ENCODE measurements at places on chromosomes 12 and 14.
A peak's percentile ranks its signal among the peaks of the same experiment; 100 is the strongest.

GRCh38 chr12:29167988-29168387 is 18.9 kb downstream of the FAR2 start:
- no peak for DNase-seq

GRCh38 chr12:31001581-31002360 is 71.9 kb upstream of the DDX11 start:
- no peak for DNase-seq

DNA sequence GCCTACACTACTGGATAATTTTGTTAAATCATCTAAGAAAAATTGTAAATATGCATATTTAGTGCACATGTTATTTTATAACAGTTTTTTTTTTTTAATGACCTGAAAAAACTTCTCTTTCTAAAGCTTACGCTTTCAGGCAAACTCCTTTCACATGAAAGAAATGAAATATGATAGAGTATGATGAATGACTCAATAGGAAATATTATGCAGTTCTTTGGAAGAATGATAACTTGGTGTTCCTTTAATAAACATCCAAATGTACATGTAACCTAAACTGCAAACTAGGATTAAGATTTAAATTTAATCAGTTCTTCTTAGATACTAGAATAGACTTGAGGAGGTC is 136.6 kb downstream of the FGD4 start:
- DNase-seq: no peak

DNA sequence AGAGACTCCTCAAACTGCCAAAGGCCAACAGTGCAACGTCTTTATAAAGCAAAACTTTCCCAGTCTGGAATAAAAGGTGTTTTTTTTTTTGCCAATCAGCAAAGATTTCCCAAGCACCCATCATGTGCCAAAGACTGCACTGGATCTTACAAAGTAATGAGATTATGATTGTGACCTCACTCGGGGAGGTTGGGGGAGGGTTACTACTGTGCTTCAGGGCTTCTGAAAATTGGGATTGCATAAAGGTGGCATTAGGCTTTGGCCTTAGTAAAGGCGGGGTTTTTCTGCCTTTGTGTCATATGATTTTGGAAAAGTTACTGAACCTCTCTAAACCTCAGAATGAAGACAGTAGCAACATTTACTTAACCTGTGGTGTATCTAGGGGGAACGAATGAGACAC is 233.8 kb downstream of the DACT1 start:
- no peak for DNase-seq

DNA sequence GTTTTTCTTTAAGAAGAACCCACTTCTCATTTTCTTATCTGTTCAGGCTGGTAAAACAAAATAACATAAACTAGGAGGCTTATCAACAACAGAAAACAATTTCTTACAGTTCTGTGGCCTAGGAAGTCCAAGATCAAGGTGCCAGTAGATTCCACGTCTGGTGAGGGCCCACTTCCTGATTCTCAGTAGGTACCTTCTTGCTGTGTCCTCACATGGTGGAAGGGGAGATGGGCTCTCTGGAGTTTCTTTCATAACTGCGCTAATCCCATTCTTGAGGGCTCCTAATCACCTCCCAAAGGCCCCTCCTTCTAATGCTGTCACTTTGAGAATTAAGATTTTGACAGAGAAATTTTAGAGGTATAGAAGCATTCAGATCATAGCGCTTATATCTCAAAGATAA is 33.4 kb downstream of the TXNRD1 start:
- DNase-seq: no peak

- no peak for DNase-seq
These were observed 56.7 kb downstream of the FAM222A start for GRCh38 chr12:109770104-109770860.

DNA sequence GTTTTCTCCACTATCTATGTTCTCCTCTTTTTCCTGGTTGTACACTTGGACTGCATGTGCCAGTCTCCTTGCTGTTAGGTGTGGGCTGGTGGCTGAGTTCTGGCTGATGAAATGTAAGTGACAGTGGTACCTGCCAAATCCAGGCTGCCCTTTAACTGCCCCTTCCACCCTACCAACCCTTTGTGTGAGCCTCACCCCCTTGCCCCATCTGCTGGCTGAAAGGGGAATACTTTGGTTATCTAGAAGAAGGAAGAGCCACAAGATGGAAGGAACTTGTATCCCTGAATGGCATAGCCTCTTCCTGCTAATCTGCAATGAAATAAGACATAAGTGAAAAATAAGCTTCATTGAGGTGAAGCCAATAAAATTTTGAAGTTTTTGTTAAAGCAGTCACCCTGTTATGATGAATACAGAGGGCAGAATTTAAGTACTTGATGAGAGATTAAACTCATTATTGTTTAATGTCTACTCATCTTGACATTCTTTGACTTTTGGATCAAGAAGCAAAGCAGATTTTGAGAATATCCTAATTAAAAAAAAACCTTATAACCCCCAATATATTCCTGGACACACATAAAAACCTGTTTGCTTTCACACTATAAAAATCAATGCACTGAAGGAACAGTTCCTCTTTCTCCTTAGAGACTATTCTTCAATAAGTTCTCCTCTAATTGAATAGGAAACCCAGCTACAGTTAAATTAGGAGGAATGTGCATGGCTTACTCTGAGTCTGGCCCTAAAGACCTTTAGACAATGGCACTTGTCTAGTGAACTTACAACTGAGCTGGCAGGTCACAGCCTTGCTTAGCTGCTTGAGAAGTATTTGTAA is 262.6 kb upstream of the BTG1 start:
- DNase-seq: peak; percentile 39

GRCh38 chr12:21613931-21614330 is 9.3 kb upstream of the GYS2 start:
- no peak for DNase-seq

DNA sequence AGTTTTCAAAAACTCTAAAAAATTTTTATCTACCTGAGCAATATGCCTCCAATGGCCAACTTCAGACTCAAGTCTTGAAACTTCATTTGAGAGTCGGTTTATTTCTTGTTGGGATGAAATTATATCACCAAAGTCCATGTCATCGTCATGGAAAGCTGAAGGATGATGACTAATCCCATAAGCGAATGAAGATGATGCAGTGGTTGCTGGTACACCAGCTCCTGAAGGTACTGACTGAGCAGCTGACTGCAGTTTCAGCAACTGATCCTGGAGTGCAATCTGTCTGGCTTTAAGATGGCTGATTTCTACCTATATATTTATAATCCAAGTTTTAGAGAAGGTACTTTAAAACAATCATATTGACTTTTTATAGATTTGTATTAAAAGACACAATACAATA is 18.3 kb downstream of the TRIP11 start:
- DNase-seq: no peak

DNA sequence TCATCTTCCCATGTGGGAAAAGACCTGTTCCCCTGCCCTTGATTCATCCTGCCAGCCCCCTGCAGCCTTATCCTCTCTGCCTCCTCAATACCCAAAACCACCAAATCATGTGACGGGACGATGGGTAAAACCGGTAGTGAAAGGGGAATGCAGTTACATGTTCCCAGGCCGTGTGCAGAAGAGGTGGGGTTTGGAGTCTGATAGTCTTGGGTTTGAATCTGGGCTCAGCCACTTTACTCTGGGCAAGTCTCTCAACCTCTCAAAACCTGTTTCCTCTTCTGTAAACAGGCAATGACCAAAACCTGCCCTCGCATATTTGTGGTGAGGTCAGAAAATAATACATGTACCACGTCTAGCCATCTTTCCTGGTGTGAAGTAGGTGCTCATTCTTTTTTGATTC is 123.0 kb downstream of the PLXNC1 start:
- DNase-seq: peak; percentile 35

- no peak for DNase-seq
These were observed 324.4 kb downstream of the PAWR start for GRCh38 chr12:79366374-79366773.

- DNase-seq: no peak
These were observed 1277.4 kb upstream of the TMEM132C start for GRCh38 chr12:126989532-126989931.

DNA sequence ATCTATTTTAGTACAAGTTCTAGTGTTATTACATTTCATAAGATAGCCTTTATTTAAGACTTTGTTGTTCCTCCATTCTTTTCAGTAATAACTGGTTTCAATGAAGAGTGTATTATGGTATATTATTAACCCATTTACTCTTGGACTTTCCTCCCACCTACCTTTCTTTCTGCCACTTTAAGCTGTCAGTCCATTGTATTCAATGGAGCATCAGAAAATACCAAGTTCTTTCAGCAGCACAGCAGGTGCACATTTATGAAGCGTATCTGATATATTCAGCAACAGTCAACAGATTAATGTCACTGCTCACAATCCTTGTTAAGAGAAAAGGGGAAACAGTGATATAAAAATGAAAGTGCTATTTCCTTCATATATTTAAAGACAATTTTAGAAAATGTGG is 660.9 kb downstream of the C12orf50 start:
- DNase-seq: no peak

DNA sequence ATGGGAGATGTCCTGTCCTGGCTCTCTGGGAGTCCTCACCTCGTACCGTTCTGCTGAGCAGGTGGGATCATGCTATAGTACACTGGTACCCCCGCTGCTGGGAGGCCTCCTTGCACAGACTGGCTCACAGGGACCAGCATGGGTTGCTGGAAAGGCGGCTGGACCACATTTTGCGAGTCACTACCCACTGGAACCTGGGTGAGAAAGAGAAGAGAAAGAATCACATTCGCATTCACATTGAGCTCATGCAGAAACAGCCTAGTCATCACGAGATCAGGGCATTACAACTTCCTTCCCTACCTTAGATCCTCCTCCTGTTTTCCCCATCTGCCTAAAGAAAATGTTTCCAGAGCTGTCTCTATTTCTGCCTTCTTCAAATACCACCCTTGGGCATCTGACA is 17.3 kb upstream of the STAC3 start:
- DNase-seq: no peak

DNA sequence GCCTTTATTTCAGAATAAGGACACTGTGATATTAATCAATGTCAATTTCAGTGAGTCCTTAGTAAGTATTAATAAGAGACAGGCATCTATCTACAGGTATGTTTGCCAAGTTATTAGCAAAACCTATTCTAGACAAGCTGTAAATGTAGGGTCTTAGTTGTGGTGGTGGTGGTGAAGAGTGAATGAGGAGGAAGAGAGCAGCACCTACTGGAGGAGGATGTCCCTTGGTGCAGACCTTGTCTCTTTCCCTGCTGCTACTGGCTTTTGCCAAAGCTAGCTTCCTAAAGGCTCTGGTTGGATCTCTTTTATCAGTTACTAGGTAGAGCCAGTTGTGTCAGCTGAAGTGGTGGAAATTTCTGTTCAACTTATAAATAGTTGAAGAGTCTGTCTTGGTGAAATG is 304.8 kb upstream of the ATP2B1 start:
- no peak for DNase-seq

DNA sequence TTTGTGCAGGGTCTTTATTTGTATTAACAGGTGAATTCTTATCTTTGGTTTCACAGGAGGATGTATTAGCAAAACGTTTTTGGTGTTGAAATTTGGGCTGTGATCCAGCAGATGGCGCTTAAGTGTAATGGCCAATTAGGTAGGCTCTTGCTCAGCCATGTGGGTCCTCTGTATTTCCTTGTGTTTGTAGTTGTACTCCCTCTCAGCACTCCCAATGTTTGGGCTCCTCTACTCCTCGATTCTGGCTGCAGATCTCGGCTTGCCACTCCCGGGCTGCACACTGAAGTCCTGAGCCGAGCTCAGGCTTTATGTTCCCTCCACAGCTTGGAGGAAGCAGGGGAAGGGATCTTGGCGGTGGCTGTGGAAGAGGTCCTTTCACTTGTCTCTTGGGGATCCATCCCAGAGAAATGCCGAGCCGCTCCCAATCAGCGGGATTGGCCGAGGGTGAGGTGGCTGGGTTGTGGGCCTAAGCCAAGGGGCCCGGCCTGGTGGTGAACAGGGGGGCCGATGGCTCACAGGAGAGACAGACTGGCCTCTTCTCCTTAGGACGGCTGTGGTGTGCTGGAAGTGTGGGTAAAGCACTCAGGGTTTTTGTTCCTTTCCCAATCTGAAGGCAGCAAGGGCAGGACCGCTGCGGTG is 133.7 kb downstream of the AEBP2 start:
- DNase-seq: peak; percentile 64

DNA sequence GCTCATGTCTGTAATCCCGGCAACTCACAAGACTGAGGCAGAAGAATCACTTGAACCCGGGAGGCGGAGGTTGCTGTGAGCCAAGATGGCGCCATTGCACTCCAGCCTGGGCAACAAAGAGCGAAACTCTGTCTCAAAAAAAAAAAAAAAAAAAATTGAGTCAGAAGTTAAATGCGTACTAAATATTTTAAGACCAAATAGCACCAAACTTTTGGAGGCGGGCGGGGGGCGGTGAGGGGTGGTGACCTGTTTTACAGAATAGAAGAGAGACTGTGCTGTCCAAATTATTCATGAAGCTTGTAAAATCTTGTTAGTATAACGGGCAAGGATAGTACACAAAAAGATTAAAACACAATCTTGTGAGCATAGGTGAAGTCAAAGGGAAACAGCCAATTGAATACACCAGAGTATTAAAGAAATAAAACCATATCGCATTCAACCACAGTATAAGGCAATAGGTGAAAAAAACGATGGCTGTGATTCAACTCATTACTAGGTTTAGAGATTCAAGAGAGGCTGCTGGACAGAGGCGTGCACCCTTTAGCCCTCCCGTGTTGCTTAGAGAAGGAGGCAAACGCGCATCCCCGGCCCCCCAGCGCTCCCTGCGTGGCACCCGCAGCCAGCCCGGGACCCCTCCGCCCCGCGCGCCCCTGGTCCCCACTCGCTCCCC is 571 bp downstream of the ZNF891 start:
- no peak for DNase-seq

DNA sequence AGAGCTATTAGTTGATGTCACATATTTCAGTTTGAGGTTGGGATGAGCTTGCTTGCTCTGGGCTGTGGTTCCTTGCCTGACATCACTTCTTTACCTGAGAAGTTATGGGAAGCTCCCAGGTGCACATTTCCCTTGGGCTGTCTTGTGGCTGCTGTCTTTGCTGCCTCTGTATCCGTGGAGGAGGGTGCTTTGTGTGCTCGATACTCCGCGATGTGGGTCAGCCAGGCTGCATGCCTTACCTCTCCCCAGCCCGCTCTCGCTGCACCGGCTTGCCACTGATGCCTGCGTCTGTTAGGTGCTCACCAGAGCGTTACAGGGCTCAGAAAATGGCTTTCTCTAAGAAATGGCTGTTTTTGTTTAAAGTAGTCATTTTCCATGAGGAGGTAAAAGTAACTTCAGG is 19.6 kb downstream of the PELI2 start:
- peak; percentile 60 for DNase-seq

- no peak for DNase-seq
These were observed 3.5 kb upstream of the HCFC2 start for GRCh38 chr12:104060791-104061190.

DNA sequence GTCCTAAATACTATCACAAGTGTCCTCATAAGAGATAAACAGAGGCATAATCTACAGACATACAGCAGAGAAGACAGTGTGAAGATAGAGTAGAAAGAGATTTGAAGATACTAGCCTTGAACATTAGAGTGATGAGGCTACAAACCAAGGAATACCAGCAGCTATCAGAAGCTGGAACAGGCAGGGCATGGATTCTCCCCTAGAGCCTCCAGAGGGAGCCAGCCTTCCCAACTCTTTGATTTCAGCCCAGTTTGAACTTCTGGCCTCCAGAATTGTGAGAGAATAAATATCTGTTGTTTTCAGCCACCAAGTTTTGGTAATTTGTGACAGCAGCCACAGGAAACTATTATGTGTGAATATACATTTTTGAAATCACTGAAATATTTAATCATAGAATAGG is 47.2 kb downstream of the CCDC91 start:
- no peak for DNase-seq

- no peak for DNase-seq
These were observed 75.1 kb downstream of the KCNK13 start for GRCh38 chr14:90136904-90137303.
